ENCODE measurements at places on chromosomes 6 and 20. TPM values are rescaled to one million over a fixed set of nuclear protein-coding genes. Genes with fewer than 3 reads are reported as not detected.

XKR7 gene
- not detected for total RNA-seq

GRCh38 chr6:119608994-119609393 is 259.4 kb upstream of the MAN1A1 start:
- no peak for DNase-seq

DNA sequence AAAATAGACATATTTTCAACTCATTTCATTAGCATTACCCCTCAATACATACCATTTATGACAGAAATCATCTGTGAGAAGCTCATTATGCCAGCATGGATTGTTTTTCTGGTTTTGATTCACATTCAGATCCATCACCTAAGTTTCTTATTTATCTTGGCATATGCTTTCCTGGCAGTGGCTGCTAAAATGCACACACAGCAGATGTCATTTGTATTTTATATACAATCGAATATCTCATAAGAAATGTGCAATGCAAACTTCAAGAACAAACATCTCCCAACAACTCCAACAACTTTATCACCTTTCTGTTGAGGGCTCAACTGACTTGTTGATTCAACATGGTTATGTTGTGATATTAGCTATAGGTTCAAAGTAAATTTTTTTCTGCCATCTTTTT is 208.3 kb downstream of the PHACTR1 start:
- DNase-seq, result no peak

- DNase-seq, result no peak
Observed at GRCh38 chr6:41072836-41073202, at the start of gene NFYA. NFYA (plus strand) TSS chr6:41072974; CDS start chr6:41079090, 6,116 bp downstream.

DNA sequence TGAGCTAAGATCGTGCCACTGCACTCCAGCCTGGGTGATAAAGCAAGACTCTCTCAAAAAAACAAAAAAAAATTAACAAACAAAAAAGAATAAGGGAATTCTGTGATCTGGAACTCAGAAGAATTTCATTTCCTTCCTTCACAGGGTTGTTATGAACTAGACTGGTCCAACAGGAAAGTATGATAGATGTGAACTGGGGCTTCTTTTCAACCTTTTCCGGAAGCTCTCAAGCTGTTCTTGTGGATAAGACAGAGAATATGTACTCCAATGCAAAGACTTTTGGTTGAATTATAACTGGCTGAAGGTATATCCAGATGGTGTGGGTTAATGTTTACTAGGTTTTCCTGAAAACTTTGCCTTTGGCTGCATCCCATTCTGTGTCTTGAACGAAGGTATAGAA is 5.3 kb downstream of the RNF8 start:
- no peak for DNase-seq
